ENCODE measurements at places on chromosomes 2 and 18.

- DNase-seq = no peak
Measured at GRCh38 chr2:218172845-218173244, 6.1 kb upstream of the CXCR1 start.

DNA sequence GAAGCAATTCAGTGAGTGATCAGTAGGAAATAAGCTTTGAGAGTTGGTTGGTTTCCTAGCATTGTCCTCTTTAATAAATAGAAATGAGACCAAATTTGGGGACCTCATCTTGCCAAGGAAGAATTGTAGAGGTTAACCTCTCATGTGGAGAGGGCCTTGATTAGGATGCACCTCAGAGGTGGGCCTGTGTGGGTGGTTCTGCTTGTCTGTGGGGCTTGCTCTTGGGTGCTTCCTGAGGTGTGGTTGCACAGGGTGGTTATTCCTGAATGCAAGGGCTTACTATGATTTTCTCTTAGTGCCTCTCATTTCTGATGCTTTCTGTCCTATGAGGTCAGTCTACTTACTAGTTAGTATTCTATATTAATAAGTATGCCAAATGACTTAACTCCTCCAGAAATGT is 89.6 kb upstream of the MGAT5 start:
- no peak for DNase-seq

GRCh38 chr2:95122197-95122551 is 566 bp upstream of the MRPS5 start:
- DNase-seq = no peak

DNA sequence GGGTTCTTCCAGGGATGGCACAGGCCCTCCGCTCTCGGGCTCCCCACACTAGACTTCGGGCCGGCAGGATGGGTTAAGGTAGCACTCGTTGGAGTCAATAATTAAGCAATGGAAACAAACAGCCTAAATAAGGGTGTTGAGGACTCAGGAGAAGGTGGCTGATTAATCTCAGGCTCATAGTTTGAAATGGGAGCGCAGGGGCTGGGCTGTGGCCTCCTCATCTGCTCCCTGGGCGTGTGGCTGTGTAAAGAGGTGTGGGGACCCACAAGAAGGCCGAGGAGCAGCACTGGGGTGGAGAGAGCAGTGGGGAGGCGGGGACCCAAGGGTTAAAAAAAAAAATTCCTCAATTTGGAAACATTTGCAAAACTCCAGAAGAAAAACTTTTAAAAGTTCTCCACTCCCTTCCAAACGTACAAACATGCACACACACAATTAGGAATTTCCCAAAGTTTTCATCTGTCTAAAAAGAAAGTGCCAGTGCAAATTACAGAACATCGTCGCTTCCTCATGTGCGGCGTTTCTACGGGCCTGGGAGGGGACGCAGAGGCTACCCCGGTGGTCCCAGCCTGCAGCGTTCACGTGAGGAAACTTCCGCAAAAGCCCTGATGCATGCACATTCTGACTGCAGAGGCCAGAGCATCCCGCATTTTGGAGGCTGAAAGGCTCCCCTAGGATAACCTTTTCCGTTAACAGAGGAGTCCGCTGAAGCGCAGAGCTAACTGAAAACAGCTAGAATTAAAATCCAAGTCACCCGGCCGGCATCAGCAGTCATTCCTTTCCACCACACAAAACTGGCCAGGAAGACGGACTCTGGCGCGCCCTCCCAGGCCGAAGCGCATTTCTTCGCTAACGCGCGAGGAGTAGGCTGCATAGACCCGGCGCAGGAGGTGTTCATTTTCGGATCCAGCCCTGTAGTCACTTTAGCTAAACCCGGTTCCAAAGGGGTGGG is 1.0 kb upstream of the TUBB6 start:
- no peak for DNase-seq

- DNase-seq = no peak
Measured at GRCh38 chr2:28453396-28453795, 42.5 kb upstream of the PLB1 start.

DNA sequence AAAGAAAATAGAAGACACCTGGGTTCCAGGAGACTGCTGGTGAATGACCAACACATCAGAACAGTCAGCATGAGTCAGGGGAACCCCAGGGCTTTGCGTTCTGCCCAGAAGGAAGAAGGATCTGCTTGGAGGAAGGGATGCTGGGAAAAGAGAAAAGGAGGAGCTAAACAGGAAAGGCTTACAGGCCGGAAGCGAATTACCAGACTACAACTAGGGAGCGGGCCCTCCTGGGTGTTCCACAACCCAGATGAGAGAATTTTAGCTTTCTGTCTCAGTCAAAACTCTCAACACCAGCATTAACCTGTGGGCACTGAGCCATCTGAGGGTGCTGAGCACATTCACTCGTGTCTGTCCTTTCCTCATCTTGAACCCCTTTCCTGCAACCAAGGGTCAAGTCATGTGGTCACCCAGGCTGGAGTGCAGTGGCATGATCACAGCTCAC is 19.2 kb downstream of the CDC42EP3 start:
- DNase-seq = peak; percentile 56

GRCh38 chr18:72768681-72769229 is 99.0 kb downstream of the NETO1 start:
- no peak for DNase-seq

DNA sequence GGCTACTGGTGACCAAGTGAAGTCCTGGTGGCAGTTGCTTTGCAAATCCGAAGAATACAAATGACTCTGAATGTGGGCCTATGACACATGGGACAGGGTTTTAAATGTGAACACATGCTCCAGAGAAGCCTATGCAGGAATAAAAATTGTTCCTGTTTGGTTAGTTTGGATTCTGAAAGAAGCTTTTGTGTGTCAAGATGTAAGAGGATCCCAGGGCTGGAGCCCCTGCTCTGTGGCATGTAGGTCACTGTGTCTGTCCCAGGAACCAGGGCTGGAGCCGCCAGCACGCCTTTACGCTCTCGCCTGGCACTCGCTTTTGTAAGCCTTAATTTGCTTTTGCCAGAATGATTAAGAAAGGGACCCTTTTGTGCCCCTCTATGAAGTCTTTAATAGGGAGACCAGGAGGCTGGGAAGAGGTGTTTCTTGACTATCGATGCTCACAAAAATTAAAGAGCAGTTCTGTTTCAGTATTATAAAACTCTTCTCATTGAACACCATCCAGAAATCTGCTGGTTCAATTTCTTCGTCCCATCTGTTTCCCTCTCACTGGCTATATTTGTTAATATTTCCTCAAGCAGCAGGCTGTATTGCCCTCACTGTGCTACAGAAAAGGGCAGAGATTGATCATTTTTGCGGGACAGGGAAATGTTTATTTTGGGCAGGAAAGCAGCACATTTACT is 532.7 kb upstream of the POU3F3 start:
- no peak for DNase-seq

DNA sequence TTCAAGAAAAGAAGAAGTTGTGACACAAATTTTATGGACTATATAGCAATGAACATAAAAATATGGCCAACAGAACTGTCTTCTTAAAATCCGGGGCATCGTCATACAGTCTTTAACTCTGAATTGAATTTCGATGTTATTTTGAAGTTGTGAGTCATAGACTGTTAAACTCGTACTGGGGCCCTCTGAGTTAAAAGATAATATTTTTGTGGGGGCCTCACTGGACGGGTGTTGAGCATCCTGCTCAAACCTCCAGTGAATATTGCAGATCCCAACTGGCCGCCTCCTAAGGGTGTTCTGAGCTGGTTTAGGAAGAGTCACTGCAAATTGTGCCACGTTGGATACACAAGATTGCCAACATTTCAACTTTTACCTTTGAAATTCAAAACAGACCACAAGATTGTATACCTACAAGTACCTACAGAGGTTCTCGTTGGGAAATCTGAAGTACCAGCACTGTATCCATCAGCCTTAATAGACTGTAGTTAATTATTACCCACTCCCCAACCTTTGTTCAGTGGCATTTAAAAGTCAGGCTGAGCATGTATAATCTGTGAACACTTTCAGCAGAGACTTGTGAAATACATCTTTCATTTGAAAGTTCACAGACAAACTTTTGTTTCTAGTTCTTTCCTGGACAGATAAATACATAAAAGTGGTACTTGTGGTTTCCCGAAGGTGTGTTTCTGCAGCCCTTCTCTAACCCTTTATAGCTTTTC is 27.8 kb downstream of the KLHL23 start:
- no peak for DNase-seq
